ENCODE measurements at places on chromosomes 3 and 15. TPM values are rescaled to one million over a fixed set of nuclear protein-coding genes. Genes with fewer than 3 reads are reported as not detected.

- no peak for DNase-seq
Measured at GRCh38 chr3:13005301-13005700, 67.9 kb downstream of the IQSEC1 start.

Gene AMOTL2
- 271 TPM for total RNA-seq

Gene CHAC1
- 55.8 TPM for total RNA-seq

GRCh38 chr3:194930377-194931204 lies 244.9 kb downstream of the FAM43A start:
- no peak for DNase-seq

DNA sequence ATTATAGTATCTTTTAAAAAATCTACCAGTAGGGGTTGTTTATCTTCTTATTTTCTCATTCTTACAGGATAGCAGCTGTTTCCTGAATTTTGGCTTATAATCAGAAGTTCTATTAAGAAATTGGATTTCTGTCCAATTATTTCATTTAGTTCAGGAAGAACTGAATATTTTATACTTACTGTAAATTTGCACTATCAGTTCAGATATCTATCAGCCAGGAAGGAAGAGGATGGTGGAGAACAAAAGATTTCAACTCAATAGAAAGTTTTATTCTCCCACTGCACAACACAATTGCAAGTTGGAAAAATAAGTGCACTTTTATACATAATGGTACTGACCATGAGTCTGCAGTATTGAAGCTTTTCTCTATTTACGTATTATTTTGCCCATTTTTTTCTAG lies 400.9 kb downstream of the PLOD2 start:
- no peak for DNase-seq

Gene DNAH12
- 0.45 TPM for total RNA-seq

- DNase-seq = peak; percentile 89
Measured at GRCh38 chr3:138923531-138923994, 23.4 kb downstream of the FOXL2 start.

- DNase-seq = no peak
Measured at GRCh38 chr3:157807280-157807679, 298.9 kb downstream of the SHOX2 start.
